Glutamatergic neuron (in vitro differentiated cells): ENCODE measurements at places on chromosomes 7 and 10. TPM values are rescaled to one million over a fixed set of nuclear protein-coding genes. Genes with fewer than 3 reads are reported as not detected.

Gene AGFG2
- total RNA-seq, result 5.7 TPM

Gene SPDYE11
- 0.25 TPM for total RNA-seq

Gene CLRN3
- not detected for total RNA-seq

Gene CDNF
- total RNA-seq, result 2.2 TPM

Gene UCN3
- not detected for total RNA-seq

Gene ADAMTS14
- total RNA-seq, result 29.8 TPM

Gene COL17A1
- not detected for total RNA-seq

Gene SNX8
- total RNA-seq, result 22.2 TPM

Gene APBB1IP
- total RNA-seq, result not detected

Gene OPN4
- total RNA-seq, result not detected

Gene NUTM2E
- 0.86 TPM for total RNA-seq

DNA sequence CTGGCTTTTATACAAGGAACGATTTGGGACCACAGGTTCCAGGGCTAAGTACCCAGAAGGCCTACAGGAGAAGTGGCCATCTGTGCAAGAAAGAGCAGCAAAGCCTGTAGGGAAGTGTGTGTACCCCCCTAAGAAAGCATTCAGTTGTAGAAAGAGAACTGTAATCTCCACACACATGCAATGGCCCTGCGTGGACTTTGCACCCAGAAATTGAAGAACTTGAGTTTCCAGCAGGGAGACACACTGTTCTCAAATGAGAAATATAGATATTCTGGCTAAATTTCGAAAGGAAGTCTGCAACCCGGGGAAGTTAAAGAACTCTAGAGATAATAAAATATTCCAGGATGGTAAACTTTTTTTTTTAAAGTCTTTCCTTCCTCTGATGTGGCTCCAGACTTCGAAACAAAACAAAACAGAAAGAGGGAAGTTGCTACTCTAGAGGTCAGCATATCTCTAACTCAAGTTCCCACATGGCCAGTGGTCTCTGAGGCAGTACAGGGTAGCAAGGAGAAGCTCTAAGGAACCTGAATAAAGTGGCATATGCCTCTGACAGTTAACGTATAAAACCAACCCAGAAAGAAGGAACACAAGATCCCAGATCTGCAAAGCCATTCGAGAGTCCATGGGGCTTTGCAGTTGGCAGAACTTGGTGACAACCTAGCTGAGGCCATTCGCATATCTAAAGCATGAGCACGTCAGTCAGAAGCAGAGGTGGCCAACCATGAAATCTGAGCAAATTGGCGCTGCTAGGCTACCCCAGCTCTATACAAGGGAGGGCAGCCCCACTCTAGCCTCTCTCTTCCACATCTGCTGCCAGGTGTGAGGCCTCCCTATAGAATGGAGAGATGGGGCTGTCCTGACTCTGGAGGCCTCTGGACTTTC lies 56.6 kb downstream of the ELMO1 start:
- H3K27ac ChIP-seq, result peak overlapping the region; percentile 72
- peaks cover 14% of the 10 kb centered on the region for H3K4me1 ChIP-seq
- no peak overlapping the region for H3K4me3 ChIP-seq
- no peak for DNase-seq

- H3K36me3 ChIP-seq, result no peaks in the 10 kb centered on the region
- H3K27me3 ChIP-seq, result no peaks in the 10 kb centered on the region
Observed at GRCh38 chr10:101752241-101752640, 23.7 kb downstream of the FGF8 start.

- peaks cover 14% of the 10 kb centered on the region for H3K36me3 ChIP-seq
- H3K4me3 ChIP-seq, result no peak overlapping the region
- no peak overlapping the region for H3K27ac ChIP-seq
- H3K27me3 ChIP-seq, result no peaks in the 10 kb centered on the region
- peaks cover 5% of the 10 kb centered on the region for H3K4me1 ChIP-seq
Observed at GRCh38 chr7:99120501-99120900, 23.4 kb downstream of the SMURF1 start.

GRCh38 chr7:8615019-8615418 lies 181.6 kb downstream of the NXPH1 start:
- no peaks in the 10 kb centered on the region for H3K36me3 ChIP-seq
- DNase-seq, result no peak
- H3K27me3 ChIP-seq, result no peaks in the 10 kb centered on the region

DNA sequence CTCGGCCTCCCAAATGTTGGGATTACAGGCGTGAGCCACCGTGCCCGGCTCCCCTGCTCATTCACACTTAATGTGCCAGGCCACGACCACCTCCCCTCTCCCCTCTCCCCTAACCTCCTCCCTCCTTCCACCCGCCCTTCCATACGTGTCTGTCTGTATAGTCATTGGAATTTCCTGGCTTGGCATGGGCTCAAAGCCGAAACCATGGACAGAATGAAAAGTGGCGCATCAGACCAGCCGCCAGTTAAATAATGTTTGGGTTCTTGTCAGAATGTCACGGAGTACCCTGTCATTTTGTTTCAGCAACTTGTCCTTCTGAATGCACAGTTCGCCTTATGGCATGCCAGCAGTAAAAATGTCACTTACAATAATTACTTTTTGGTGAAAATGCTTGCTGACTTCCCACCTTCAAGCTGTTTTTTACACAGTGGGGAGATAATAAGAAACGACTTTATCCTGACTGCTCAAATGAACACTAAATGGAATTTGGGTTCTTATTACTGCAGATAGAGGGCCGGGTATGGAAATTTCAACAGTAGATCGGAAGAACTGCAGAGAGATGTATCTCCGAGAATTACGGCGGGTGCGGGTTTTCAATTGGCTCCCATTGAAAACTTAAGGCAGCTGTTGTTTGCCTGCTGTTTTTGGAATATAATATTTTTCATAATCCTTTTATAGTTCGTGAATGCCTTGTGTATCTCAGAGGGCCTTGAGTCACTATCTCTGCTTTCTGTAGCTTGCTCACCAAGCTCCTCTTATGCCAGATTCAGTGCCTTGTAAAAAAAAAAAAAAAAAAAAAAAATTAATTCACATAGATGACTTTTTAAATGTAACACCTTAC lies 65.5 kb upstream of the SH2B2 start:
- peaks cover 14% of the 10 kb centered on the region for H3K4me1 ChIP-seq
- H3K4me3 ChIP-seq, result no peak overlapping the region
- DNase-seq, result no peak
- no peaks in the 10 kb centered on the region for H3K36me3 ChIP-seq

DNA sequence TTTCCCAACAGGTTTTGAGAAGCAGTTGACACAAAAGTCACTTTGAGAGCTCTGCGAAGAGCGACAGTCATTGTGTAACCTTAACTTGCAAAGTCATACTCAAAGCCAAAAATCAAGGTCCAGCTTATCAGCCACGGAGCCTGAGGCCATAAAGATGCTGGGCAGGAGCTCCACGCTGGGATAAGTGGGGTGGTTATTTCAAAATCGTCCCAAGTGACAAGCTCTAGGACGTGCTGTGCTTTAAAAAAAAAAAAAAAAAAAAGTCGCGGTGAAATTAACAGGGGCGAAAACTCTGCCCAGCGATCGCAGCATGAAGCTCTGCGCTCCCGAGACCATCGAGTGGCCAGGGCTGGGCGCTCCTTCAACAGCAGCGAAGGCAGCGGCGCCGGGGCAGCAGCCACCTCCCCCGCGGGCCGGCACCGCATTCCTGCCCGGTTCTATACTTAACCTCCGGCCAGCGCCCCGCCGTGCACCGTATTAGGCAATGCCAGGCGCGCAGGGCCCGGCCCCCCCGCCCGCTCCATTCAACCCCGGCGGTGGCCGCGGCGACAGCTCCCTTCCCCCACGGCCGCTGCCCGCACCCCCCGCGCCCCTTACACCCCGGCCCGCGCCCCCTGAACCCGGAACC lies 657 bp downstream of the HACD1 start:
- H3K4me1 ChIP-seq, result no peaks in the 10 kb centered on the region
- H3K36me3 ChIP-seq, result no peaks in the 10 kb centered on the region
- DNase-seq, result peak; percentile 63
- H3K4me3 ChIP-seq, result peak overlapping the region; percentile 55
- no peak overlapping the region for H3K27ac ChIP-seq

DNA sequence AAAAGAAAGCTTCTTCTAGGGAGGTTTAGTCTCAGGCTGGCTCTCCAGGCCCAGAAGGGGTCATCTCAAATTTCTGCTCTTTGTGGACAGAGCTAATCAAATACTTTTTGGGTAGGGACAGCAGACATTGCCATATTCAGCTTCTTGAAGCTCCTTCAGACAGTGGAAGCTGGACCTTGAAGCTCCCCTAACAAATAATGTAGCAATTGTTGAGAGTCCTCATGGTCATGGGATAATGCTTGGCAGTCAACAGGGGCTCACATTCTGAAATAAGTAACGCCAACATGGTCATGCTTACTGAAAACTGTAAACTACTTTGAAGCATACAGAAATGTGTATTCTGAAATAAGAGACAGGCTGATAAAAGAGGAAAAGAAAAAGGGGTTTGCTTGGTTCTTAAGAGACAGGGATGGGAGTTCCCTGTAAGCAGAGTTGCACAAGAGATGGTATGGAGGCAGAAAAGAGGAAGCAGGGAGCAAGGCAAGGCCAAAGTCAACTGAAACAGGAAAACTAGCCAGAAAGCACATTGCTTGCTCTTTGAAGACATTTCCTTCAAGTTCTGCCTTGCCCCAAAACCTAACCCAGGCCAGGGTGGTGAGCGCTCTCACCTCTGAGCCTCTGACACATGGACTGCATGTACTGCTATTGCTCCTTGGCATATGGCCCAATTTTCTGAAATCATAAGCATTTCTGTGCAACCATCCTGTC lies 53.1 kb upstream of the KMT2E start:
- H3K36me3 ChIP-seq, result no peaks in the 10 kb centered on the region
- no peak for DNase-seq
- H3K4me1 ChIP-seq, result peaks cover 5% of the 10 kb centered on the region
- H3K27ac ChIP-seq, result no peak overlapping the region

DNA sequence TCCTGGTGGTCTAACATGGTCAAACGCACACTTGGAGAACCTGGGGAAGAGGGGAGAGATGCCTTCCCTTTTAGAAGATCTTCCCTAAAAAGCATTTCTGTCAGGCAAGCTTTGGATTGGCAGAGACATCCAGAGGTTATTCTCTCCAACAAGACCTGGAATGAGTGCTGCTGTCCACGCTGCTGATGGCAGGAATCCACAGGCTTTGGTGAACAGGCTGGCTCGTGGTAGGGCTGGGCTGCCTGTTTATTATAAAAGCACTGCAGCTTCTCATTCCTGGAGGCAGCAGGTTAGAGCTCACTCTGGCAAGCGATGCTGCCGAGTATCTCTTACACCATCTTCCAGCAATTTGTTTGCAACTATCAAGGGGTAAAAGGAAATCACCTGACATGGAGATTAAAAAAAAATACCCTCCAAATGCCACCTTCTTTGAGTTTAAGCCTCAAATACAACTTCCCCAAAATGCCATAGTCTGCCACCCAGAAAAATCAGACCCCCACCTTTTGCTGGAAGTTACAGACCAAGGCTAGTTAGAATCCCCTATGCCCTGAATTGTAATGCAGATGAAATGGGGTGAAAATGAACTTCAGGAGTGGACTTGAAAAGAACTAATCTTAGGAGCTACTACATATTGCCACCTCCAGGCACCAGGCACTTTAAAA lies 152.1 kb upstream of the KMT2E start:
- DNase-seq, result no peak
- peaks cover 7% of the 10 kb centered on the region for H3K36me3 ChIP-seq
- no peaks in the 10 kb centered on the region for H3K4me1 ChIP-seq
- peaks cover 4% of the 10 kb centered on the region for H3K27me3 ChIP-seq

GRCh38 chr10:5953676-5954075 lies 23.7 kb downstream of the IL15RA start:
- H3K4me1 ChIP-seq, result peaks cover 8% of the 10 kb centered on the region
- DNase-seq, result no peak
- no peaks in the 10 kb centered on the region for H3K36me3 ChIP-seq
- H3K4me3 ChIP-seq, result no peak overlapping the region

DNA sequence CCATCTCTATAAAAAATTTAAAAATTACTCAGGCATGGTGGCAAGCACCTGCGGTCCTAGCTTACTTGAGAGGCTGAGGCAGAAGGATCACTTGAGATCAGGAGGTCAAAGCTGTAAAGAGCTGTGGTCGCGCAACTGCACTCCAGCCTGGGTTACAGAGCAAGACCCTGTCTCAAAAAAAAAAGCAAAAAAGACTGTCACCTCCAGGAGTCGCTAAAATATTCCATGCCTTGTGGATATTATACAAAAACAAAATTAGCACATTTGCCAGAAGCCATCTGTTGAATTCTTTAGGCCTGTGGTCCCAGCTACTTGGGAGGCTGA lies 87.0 kb upstream of the SDK1 start:
- no peaks in the 10 kb centered on the region for H3K4me1 ChIP-seq
- H3K27ac ChIP-seq, result no peak overlapping the region
- no peaks in the 10 kb centered on the region for H3K36me3 ChIP-seq
- H3K4me3 ChIP-seq, result no peak overlapping the region

DNA sequence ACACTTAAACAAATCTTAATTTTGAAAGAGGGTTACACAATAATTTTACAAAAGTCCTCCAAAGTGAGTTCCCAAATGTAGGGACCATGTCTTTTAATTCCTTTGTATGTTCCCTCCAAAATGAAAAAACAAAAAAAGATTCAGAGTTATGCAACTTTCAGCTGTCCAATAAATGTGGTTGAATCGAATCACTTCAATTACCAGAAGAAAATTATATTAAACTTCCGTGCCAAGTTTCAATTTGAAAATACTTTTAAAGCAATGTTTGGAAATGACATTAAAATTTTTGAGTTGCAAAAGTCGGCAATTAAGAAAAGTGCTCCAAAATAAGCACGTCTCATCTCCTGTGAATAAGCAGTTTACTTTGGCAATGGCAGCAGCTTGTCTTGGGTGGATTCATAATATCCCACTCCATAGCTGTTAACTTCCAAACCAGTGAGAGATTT lies 60.3 kb upstream of the C1GALT1 start:
- no peaks in the 10 kb centered on the region for H3K27me3 ChIP-seq
- H3K4me3 ChIP-seq, result no peak overlapping the region
- H3K36me3 ChIP-seq, result no peaks in the 10 kb centered on the region

DNA sequence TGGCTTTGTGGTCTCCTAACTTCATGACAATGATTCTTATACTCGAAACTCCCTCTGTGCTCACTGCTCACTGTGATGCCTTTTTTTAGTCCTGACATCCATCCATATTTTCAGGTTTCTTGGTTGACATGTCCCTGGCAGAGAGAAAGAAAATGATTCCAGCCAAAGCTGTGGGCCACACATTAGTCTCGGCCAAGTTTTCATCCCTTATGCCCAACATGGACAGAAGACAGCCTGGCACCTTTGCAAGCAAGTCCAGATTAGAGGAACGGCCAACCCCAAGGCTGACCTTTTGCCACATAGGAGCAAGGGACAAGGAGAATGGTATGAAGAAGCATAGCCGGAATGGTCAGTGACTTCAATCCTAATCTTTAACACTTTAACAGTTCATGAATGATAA lies 8.7 kb upstream of the OPALIN start:
- H3K4me3 ChIP-seq, result no peak overlapping the region
- no peak overlapping the region for H3K27ac ChIP-seq
- no peaks in the 10 kb centered on the region for H3K36me3 ChIP-seq
- DNase-seq, result no peak
- H3K4me1 ChIP-seq, result peaks cover 1% of the 10 kb centered on the region

DNA sequence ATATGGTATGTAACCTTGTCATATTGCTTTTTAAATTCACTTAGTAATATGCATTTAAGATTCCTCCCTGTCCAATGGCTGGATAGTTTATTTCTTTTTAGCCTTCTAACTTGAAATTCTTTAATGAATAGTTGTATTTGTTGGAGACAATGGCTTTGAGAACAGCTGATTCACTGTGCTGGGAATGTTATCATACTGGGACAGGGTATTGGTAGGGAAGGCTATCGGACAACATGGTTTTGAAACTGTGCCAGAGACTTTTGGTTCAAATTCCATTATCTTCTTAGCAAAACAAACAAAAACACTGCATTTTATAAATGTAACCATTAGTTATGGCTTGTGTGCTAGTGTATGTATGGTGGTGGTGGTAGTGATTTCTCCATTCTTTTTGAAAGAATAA lies 517.1 kb upstream of the ANKRD30A start:
- no peak overlapping the region for H3K4me3 ChIP-seq
- no peak overlapping the region for H3K27ac ChIP-seq
- H3K36me3 ChIP-seq, result no peaks in the 10 kb centered on the region
- no peak for DNase-seq
- peaks cover 4% of the 10 kb centered on the region for H3K27me3 ChIP-seq
